ENCODE measurements at places on chromosomes 16 and 17. TPM values are rescaled to one million over a fixed set of nuclear protein-coding genes. Genes with fewer than 3 reads are reported as not detected.

DNA sequence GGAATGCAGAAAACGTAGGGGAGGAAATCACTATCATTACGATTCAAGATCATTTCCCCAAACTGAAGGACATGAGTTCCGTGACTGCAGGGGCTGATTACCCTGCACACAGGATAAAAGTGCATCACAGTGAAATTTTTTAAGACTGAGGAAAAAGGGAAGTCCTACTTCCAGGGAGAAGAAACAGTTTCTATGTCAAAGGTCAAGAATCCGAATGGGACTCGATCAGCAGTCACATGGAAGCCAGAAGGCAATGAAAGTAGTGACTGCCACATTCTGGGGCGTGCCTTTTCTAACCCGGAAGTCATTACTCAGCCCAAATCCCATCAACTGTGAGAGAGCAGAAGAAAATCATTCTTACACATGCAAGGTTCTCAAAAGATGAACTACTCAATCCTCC lies 12.1 kb downstream of the ZZEF1 start:
- no peak for DNase-seq

GRCh38 chr16:82192665-82193064 lies 22.6 kb upstream of the MPHOSPH6 start:
- no peak for DNase-seq

Gene CRYBA1
- not detected for total RNA-seq

DNA sequence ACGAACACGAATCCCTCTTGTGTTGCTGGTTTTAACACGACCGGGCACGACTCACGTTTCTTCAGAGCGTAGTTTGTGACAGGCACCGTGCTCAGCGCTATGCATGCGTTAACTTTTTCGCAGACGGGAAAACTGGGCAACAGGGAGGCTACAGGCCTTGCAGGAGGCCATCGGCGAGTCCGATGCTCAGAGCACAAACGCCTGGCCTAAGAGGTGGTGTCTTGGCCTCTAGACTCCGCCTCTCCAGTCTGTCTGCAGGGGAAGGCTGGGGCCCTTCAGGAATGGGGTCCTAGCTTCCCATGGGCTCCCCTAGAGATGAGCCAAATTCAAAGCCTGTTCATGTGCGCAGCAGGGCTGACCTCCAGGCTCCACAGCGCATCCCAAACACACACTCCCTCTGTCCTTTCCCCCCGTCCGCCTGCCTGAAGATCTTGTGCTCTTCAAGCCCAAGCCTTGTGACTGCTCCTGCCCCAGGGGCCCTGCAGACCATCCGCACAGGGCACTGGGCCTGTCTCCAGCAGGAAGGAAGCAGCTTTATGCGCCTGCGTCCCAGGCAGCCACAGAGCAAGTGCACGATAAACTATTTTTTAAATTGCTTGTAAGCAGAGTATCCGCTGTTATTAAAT lies 3.1 kb downstream of the CLCN7 start:
- DNase-seq: no peak

Gene MT1E
- total RNA-seq: 109 TPM

DNA sequence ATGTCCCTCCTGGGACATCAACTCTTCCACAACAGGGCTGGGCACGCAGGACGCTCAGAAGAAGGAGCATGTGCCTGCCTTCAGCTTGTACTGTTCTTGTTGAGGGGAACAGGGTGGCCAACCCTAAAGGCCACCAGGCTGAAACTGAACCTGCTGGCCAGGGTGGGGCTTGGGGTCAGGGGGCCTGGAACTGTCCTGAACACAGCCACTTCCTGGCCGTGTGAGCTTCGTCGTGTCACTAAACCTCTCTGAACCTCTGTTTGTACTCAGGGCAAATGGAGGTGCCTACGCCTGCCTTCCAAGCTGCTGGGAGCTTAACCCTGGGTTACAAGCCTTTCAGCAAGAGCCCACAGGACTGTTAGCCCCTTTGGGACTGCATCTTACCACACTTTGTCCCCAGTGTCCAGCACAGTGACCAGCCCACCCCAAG lies 6.7 kb downstream of the ARHGAP27 start:
- DNase-seq: no peak

DNA sequence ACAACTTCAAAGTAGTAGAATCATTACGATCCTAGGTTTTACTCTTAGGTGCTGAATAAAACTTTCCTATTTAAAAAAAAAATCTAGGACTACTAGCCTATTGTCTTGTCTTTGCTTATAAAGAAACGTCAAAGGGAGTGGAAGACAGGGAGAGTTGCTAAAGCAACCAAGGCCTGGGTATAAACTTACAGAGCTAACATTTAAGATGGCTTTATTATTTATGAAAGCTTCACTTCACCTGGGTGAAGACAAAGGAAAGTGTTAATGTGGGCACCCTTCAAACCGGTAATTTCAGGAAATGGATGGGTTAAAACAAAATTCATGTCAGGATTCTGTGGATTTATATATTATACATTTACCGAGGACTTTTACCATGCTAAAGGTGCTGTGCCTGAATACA lies 2.5 kb downstream of the DUSP14 start:
- no peak for DNase-seq

- peak; percentile 67 for DNase-seq
Measured at GRCh38 chr16:84593825-84594724, 23.8 kb downstream of the COTL1 start.

Gene APRT
- total RNA-seq: 40.4 TPM

Gene MYL11
- total RNA-seq: not detected

DNA sequence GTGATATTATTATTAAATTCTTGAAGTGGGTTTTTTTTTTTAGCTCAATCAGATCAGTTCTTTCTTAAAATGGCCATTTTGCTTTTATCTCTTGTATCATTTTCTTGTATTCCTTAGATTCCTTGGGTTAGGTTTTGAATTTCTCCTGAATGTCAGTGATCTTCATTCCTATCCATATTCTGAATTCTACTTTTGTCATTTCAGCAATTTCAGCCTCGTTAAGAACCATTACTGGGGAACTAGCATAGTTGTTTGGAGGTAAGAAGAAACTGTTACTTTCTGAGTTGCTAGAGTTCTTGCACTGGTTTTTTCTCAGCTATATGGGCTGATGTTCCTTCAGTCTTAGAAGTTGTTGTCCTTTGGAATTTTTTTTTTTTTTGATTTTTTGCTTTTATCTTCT lies 293.1 kb downstream of the MAP2K4 start:
- no peak for DNase-seq

DNA sequence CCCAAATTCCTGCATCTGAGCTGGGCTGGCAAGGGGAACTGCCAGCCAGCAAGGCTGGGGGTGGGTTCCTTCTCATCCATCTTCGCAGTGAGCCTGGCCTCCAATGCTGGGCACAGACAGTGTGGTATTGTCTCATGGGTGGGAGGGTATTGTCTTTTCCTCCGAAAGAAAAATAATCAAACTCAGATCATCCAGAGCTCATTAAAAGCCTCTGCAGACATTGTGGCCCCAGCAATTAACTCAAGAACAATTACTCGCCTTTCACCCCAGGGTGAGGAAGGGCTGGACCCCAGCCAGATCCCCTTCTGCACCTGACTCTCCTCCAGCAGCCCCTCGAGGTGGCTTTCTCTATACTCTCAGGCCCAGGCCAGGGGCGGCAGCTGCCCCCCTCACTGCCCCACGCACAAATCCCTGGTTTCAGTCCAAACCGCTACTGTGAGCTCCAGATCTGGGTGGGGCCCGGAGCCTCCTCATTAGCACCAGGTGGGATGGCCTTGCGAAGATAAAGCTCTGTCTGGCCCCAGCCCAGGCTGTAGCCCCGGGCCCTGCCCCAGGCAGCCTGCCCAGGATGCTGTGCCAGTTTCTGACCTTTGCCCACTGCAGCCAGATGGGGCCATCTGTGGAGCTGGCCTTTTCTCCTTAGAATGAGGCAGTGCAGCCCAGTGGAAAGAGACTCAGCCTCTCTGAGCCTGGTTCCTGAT lies 2.3 kb upstream of the KRT15 start:
- DNase-seq: no peak

DNA sequence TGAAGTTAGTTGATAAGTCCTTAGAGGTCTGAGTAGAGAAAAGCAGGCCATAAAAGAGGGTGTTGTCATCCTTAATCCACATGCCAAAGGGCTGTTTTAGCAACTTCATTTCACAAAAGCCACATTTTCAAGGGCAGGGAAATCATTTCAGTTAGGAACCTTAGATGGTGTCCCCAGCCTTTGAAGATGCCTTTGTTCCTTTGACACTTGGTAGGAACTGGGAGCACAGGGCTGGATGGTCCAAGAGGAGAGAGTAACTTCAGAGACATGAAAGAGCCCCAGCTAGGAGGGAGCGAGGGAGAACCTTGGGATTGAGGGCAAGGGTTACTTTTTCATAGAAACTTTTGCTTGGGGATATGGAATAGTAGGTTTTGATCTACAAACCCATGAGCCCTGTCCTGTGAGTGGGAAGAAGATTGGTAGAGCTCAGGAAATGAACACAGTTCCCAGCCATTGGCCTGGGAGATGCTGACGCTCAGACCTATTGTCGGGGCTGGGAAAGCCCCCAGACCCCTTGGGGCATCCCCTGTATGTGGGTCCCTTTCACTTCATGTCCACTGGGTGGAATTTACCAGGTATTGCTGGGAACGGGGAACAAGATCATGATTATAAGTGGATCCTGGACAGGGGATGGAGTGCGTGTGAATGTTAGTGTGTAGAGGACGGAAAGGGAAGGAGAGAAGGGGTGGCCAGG lies 18.9 kb downstream of the MSI2 start:
- no peak for DNase-seq

DNA sequence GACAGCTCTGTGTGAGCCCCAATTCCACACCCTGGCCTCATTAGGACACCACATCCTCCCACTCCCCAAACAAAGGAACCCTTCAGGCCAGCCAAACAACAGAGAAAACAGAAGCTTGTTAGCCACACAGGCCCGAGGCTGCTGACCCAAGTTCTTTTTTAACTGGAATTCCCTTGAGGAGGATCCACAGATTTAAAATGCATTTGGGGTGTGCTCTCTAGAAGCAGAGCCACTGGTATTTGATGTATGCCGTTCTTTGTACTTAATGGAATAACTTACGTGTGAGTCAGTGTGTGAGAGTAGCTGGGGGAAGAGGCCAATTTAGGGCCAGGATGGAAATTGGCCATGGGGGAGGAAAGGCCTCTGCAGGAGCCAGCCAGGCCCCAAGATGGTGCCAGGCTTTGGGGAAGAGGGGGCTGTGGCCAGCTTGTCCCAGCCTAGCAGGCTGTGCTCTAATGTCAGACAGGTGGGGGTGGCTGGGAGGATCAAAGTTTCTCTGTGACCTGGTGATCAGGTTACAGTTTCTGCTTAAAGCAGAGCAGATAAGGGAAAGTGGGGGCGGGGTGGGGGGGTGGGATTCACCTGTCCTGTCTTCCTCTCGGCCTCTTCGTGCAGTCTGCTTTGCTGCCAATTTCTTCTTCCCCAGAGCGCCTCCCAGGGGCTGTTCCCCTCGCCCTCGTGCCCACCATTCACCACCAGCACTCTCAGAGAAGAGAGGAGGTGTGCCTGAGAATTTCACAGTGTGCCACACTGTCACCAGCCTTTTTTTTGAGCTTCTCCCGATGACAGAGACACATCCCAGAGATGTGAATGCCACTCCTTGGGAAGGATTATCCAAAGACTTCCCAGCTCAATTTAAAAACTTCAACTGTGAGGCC lies 50.8 kb downstream of the TOM1L2 start:
- DNase-seq: no peak

Data from Right ventricle myocardium superior (tissue), 1 donor.